ENCODE measurements at places on chromosomes 5 and 9.
A peak's percentile ranks its signal among the peaks of the same experiment; 100 is the strongest.

DNA sequence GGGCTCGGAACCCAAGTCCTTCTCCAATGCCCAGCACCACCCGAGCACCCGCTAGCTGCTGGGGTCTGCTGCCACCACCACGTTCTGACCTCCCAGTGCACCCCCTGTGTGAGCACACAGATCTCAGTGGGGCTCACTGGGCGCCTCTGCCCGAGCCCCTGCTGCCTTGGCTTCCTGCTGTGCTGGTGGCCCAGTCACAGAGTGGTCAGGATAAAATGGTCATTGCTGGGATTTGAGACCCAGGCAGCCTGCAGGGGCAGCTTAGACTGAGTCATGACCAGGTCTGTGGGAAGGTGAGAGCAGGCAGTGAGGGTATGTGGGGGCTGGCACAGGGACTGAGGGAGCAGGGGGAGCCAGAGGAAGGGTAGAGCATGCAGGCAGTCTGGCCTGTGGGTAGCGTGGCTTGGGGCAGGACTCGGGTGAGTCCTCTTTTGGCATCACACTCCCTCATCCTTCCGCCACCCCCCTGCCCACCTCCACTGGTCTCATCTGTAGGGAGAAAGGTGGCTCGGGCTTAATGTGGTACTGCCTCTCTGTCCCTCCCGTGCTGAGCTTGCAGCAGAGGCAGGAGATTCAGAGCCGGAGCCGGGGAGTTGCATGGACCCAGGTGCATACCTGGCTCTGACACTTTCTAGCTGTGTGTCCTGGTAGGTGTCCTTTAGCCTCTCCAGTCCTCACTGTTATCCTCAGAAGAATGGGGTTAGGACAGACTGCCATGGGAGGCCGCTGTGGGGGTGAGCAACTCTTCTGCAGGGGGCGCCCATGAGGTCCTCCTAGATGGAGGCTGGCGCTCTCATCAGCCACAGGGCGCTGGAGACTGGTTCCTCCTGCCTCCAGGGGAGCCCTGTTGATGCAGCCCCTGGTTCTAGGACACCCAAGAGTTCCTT lies 32.1 kb downstream of the USP20 start:
- H3K27ac ChIP-seq: peak overlapping the region; percentile 93
- H3K27me3 ChIP-seq: no peaks in the 10 kb centered on the region
- peaks cover 39% of the 10 kb centered on the region for H3K36me3 ChIP-seq
- peak; percentile 35 for DNase-seq
- H3K4me1 ChIP-seq: peaks cover 99% of the 10 kb centered on the region
- H3K4me3 ChIP-seq: no peak overlapping the region

DNA sequence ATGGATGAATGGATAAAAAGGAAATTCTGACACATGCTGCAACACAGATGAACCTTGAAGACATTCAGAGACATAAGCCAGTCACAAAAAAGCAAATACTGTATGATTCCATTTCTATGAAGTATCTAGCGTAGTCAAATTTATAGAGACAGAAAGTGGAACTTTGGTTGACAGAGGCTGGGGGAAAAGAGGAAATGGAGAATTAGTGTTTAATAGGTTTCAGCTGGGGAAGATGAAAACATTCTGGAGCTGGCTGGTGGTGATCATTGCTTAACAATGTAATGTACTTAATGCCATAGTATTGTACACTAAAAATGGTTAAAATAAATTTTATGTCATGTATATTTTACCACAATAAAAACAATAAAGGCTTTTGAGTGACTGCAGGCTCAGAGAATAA lies 24.2 kb downstream of the PPIC start:
- H3K4me3 ChIP-seq: no peak overlapping the region
- peaks cover 2% of the 10 kb centered on the region for H3K27me3 ChIP-seq
- H3K27ac ChIP-seq: no peak overlapping the region

- peaks cover 4% of the 10 kb centered on the region for H3K4me1 ChIP-seq
- H3K27me3 ChIP-seq: peaks cover 5% of the 10 kb centered on the region
Measured at GRCh38 chr9:135517407-135517822, 3.8 kb upstream of the LCN1 start.

DNA sequence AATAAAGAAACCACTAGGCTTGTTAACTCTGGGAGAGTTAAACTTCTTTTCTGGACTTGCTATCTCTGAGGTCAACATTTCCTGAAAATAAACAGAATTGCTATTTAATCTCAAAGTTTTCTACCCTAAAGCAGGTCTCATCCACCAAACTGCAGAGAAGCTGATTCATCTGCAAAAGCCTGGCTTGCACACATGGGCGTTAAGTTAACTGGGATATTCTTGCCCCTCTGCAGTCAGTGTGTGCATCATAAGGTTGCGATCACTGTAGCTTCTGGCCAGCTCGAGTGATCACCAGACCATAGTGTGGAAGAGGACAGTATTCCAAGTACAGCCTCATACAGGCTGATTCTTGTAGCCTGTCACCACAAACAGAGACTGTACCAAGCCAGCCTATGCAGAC lies 99.2 kb downstream of the SPOCK1 start:
- DNase-seq: no peak
- H3K4me3 ChIP-seq: no peak overlapping the region
- H3K27me3 ChIP-seq: no peaks in the 10 kb centered on the region
- H3K27ac ChIP-seq: no peak overlapping the region
- no peaks in the 10 kb centered on the region for H3K36me3 ChIP-seq

GRCh38 chr9:103323699-103324098 lies 328.6 kb downstream of the CYLC2 start:
- no peaks in the 10 kb centered on the region for H3K4me1 ChIP-seq
- no peaks in the 10 kb centered on the region for H3K27me3 ChIP-seq
- H3K4me3 ChIP-seq: no peak overlapping the region
- no peaks in the 10 kb centered on the region for H3K36me3 ChIP-seq
- no peak overlapping the region for H3K27ac ChIP-seq

DNA sequence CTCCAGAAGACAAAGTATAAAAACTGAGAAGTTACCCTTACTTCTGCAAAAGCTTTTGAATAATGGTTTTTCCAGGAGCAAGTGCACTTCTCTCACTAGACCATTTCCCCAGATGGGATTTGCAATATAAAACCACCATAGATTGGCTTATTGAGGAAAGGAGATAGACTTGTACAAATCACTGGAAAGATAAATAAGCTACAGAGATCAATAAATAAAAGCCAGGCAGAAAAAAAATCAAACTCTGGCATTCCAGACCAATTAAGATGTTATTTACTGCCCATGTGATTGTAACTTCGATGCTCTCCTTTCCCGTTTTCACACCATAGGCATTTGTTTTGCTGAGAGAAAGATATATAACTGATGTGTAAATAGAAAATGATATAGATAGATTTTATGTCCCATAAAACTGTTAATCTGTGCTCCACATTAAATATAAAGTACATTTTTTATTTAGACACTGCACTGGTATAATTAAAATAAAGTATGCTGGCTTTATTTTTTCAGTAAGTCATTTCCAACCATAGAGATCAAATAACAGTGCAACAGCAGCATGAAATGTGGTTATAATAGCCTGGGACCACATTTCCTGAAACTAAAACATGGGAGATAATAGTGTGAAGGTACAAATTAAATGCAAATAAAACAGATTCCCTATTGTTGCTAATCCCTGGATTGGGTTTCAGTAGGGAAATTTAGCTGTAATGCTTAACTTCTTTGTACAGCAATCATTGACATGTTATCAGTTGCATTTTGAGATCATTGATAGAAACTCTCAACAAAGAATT lies 177.7 kb downstream of the NR2F1-AS1 start:
- no peaks in the 10 kb centered on the region for H3K27me3 ChIP-seq
- H3K27ac ChIP-seq: no peak overlapping the region
- H3K36me3 ChIP-seq: no peaks in the 10 kb centered on the region

GRCh38 chr9:96617439-96618185 lies 2.0 kb downstream of the CDC14B start:
- H3K27me3 ChIP-seq: peaks cover 54% of the 10 kb centered on the region
- no peak for DNase-seq

DNA sequence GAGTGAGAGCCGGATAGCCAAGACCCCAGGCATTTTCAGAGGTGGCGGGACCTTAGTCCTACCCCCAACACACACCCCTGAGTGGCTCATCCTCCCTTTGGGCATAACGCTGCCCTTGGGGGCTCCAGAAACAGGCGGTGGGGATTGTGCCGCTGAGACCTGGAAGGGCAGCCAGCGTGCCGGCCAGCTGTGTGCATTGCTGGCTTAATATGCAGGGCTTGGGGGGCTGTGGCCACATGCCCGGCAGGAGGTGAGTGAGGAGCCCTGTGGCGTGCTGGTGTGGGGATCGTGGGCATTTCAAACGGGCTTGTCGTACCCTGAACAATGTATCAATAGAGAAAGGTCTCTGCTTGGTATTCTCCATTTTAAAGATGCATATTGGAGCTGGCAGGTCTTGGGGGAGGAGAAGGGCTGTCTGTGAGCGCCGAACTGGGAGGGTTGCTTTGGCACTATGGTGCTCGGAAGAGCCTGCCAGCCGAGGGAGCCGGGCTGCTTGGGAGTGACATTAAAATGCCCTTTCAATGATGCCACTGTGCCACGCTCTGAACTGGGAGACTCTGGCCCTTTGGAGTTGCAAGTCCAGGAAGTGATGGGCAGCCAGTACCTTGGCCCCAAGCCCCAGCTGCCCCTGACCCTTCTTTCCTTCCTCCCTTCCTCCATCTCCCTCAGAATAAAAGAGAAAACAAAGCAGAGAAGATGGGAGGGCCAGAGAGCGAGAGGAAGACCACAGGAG lies 11.2 kb upstream of the OLFM1 start:
- no peak overlapping the region for H3K27ac ChIP-seq
- peaks cover 10% of the 10 kb centered on the region for H3K27me3 ChIP-seq
- H3K4me3 ChIP-seq: no peak overlapping the region
- no peaks in the 10 kb centered on the region for H3K4me1 ChIP-seq
- no peaks in the 10 kb centered on the region for H3K36me3 ChIP-seq
- no peak for DNase-seq
